Vagina (tissue), 2 donors: ENCODE measurements at places on chromosomes 5 and 9.

DNA sequence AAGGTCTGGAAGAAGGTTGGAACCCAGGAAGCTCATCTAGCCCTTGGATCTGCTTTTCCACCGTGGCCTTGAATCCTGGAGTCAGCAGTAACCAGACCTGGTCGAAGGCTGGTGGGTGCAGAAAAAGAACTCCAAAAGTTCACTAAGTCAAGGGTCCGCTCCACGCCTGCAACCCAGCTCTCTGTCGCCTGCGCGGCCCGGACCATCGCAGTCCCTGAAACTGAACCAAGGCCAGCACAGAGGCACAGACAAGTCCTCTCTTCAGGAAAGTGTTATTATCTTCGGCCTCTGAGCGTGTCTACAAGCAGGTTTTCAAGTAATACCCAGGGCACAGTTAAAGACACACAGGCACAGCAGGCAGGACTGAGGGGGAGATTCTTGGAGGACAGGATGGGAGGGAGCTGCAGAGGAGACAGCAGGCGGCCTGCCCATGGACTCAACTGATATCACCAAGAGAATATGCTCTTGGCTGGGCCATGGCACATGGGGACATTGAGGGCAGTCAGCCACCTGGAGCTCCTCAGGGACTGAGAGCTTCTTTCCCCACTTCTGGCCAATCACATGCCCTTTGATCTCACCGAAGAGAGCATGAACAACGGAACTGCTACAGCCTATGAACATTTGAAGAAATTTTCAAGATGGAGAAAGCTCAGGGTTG is 45.8 kb upstream of the SEMA4D start:
- no peak for DNase-seq

GRCh38 chr9:125620216-125620615 is 86.8 kb downstream of the MAPKAP1 start:
- no peak for DNase-seq

DNA sequence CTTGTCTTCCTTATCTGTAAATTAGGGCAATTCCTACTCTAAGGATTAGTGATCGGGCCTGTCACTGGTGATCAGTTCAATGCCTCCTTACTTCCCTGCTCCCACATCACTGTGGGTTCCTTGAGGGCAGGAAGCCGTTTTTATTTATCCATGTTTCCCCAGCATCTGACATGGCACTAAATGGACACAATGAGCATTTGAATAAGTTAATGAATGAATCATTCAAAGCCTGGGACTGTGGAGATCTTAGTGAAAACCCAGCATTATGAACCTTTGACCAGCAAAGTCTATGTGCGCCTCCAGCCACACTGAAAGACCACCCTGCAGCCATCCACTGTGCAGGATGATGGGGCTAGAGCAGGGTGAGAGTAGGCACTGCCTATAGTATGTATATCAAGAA is 11.6 kb downstream of the COL15A1 start:
- DNase-seq: no peak

DNA sequence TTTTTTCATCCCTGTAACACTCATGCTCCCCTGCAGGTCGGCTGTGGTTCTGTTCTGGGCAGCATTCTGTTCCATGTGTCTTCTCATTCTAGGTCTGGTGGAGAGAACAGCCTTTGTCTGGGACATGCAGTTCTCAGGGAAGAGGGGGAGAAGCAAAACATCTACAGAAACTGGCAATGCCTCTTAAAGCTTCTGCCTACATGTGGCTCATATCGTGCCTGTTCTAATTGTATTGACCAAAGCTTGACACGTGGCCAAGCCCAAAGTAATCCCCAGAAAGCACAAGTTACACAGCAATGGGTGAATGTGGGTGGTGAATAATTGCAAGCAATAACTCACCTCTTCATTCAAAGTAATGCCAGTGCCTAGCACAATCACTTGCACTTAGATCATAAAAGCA is 218.2 kb upstream of the IL12B start:
- no peak for DNase-seq

- no peak for DNase-seq
Measured at GRCh38 chr5:168348084-168348414, 56.6 kb downstream of the WWC1 start.

DNA sequence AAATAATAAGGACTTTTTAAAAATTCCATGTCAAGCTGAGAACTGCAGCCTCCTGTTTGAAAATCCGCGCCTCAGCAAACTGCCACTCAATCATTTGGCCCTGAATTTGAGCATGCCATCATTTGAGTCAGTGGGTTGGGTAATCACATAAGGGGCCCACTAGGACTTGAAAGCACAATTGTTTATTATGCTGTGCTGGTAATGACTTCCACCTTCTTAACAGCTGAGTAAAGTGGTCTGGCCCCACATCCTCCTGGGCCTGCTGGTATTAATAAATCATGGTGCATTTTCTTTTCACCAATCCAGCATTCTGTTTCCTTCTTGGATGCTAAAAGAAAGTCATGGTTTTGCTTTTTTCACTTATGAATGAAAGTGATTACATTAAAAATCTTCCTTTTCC is 103.0 kb upstream of the CTSL start:
- DNase-seq: no peak

GRCh38 chr9:137114613-137115393 is at the start of gene DPP7:
TSS of gene DPP7 (minus strand) at chr9:137114733. CDS start at chr9:137114713, 20 bp downstream.
- DNase-seq: no peak
